Breast epithelium (tissue), 4 donors: ENCODE measurements at places on chromosomes 7 and 10. TPM values are rescaled to one million over a fixed set of nuclear protein-coding genes. Genes with fewer than 3 reads are reported as not detected.

Gene GRID2IP
- 0.88 TPM for total RNA-seq

GRCh38 chr7:79658304-79658703 lies 204.8 kb upstream of the MAGI2 start:
- DNase-seq = no peak

GRCh38 chr10:9625304-9625703 lies 1392.4 kb upstream of the CELF2 start:
- no peak for DNase-seq

Gene LRCH4
- 89.1 TPM for total RNA-seq

DNA sequence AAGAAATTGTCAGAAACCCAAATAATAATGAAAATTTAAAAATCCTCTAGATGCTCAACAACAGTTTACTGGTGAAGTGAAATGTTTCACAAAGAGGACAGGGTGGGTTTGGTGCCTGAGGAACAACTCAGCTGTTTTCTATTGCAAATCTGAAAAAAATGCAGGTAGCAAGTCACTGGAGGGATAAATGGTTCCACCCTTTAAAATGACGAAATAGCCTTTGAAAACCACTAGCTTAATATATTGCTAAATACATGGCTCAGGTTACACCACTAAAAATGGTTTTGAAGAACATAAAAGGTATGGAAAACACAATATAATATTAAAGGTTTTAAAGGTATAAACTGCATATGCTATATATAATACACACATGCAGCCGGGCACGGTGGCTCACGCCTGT lies 69.5 kb downstream of the LMBR1 start:
- DNase-seq = no peak

GRCh38 chr7:46198701-46199100 lies 277.6 kb upstream of the IGFBP3 start:
- no peak for DNase-seq
